ENCODE measurements at places on chromosomes 13 and 19.

DNA sequence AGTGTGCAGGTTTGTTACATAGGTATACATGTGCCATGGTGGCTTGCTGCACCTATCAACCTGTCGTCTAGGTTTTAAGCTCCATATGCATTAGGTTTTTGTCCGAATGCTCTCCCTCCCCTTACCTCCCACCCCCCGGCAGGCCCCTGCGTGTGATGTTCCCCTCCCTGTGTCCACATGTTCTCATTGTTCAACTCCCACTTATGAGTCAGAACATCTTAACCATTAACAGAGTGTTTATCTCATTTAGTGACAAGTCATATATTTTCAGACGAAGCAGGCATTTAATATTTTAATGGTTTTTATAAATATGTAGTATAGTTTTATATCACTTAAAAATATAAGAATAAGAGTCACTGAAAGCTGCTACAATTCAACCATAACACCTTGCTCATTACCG lies 780.5 kb upstream of the ARGLU1 start:
- DNase-seq: no peak

DNA sequence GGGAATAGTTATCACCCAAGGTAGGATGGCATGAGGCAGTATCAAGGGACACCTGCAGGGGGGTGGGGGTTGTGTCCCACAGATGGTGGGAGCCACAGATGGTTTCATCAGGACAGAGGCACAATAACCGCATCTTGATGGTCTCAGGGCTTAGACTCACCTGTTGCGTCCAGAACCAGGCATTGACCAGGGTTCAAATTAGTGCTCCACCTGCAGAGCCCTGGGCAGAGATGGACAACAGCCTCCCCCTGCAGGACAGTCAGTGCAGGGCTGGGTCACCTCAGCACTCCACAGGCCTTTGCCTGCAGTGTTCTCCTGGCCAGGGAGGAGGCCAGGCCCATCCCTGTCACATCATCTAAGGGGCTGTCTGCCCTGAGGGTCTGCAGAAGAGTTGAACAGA lies 14.5 kb upstream of the CEACAM1 start:
- DNase-seq: no peak

DNA sequence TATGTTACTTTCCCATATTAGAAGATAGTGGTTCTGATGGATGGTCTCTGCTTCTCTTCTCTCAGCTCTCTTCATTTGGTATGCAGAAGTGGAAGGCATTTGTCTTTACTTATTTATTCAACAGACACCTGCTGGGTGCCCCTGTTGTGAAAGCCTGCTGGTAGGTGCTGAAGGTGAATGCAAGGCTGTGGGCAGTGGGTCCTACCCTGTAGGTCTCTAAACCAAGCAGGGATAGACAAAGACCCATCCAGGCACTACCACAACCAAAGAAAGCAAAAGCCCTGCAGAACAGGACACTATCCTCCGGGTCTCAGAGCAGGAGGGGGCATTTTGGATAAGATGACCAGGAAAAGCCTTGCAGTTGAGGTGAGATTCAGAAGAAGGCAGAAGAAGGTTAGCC lies 106.1 kb downstream of the STARD13 start:
- no peak for DNase-seq

GRCh38 chr19:1189419-1189818 lies 15.4 kb upstream of the SBNO2 start:
- no peak for DNase-seq

DNA sequence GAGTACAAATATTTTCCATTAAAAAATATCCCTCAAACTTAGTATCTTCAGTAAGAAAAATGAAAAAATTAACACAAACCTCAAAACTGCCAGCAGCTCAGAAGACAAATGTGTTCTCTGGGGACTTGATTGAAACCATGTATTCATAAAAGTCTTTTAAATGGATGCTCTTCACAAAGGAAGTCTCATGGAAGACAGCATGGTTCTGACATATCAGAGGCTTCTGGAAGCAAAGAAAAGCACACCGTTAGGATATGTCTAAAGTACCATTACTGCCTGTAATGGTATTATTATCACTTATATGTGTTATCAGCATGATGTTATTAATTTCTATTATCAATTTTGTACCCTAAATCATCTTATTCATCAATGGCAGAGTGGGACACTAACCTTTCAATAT lies 302.8 kb downstream of the ENOX1 start:
- DNase-seq: no peak

DNA sequence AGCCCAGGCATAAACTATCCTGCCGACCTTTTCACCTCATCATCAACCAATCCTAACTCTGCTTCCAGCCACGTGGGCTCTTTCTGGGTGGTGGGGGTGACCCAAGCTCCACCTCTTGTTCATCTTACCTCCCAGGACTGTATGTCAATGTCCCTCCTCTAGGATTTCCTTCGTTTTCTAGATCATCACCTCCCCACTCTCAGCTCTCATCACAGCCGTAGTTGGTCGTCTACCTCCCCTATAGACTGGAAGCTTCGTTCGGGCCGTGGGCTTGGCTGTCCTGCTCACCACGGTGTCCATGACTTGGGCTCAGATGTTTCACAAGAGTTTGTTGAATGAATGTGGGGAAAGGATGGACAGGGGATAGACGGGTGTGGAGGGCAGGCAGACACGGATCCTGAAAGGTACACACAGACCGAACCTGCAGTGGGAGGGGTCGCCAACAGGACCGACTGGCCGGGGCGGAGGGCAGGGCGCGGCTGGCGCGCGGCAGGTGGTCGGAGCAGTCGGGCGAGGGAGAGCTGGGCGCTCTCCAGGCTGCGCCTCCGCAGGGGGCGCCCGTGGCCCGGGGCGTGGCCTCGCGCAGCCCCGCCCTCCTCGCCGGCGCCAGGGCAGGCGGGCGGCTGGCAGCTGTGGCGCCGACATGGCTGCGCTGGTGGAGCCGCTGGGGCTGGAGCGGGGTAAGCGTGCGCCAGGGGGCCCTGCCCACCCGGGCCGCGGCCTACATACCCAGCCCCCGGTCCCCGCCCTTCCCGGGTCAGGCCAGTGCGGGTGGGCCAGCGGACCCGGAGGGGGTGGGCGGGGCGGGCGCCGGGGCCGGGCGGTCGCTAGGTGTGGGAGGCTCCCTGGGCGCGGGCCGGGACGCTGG lies at the start of gene LIN7B:
Gene LIN7B, plus strand, starts transcription at position 609 of the 868 bp plus-strand sequence. Its CDS starts 35 bp downstream, at position 644.
- DNase-seq: peak; percentile 96

DNA sequence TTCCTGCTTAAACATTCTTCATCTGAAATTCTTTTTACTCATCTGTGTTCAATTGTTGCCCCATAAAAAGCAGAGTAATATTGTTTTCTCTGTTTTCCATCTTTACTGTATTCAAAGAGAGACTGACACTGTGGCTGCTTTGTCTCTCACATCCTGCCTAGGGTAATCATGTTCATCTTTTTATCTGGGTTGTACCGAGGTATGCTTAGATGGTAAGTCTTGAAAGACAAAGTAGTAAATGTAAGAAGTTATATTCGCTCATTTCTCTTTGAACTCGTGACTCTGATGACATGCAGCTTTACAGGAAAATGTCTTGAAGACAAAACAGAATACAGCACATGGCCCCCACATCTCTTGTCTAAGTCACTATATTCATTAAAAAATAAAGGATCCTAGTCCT lies 20.0 kb upstream of the CYSLTR2 start:
- no peak for DNase-seq

DNA sequence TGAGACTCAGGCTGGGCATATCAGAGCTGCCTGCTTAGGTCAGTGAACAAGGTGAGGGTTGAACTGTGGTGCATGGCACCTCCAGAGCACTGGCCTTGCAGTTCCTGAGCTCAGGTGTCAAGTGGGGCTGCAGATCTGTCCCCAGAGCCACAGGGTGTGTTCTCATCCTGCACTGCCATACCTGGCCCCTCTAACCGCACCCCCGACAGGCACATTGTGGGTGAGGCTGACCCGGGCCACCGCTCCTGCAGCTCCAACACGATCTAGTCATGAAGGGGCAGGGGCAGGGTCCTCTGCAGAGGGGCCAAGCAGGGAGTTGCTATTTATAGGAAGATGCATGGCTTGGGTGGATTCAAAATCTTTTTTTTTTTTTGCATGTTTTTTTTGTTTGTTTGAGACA lies 16.7 kb upstream of the CRTC1 start:
- DNase-seq: no peak

GRCh38 chr19:46674416-46675178 lies 13.6 kb upstream of the DACT3 start:
- DNase-seq: peak; percentile 21

DNA sequence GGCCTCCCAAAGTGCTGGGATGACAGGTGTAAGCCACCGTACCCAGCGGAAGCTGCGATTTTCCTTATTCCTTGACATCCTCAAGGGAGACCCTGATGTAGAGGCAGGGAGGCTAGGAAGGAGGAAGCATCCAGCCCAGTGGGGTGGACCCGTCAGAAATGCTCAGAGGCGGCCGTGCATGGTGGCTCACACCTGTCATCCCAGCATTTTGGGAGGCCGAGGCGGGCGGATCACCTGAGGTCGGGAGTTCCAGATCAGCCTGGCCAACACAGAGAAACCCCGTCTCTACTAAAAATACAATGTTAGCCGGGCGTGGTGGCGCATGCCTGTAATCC lies 11.6 kb downstream of the GZMM start:
- no peak for DNase-seq

- DNase-seq: no peak
These were observed 172.6 kb downstream of the SLITRK6 start for GRCh38 chr13:85626603-85627002.

Measured in GM13977 (cell line).